ENCODE measurements at places on chromosomes 2 and 18. TPM values are rescaled to one million over a fixed set of nuclear protein-coding genes. Genes with fewer than 3 reads are reported as not detected.

DNA sequence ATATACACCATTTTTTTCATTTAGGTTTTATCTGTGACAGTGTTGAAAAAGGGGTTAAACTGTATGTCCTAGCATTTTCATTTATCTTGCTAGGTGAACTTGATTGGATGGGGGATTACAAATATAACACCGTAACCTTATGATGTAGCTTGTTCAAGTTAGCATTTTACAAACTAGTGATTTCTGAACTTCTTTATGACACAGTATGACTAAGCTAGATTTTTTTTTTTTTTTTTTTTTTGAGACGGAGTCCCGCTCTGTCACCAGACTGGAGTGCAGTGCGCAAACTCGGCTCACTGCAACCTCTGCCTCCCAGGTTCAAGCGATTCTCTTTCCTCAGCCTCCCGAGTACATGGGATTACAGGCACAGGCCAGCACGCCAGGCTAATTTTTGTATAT, 47.1 kb downstream of the KCMF1 start:
- DNase-seq = no peak

- DNase-seq = no peak
Measured at GRCh38 chr18:44464398-44465180, 216.1 kb upstream of the SETBP1 start.

DNA sequence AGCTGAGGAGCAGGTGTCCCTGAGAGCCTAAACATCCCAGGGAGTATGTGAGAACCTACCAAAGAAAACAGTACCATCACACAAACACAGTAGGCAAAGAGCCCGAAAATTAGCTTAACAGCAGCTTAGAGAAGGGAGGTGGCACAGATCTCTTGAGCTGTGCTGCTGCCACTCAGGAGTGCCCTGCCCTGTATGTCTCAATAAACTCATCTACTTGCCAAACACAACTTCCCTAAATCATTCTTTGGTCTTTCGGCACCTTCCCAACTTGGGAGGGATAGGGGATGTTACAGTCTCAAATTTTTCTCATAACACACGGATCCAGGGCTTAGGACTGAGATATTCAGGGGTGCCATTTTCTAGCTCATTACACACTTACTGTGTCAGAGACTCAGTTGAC, 45.3 kb upstream of the C1D start:
- DNase-seq = no peak

CSRNP3 gene
- 5.5 TPM for total RNA-seq

ACKR3 gene
- total RNA-seq = 49.4 TPM

CD8A gene
- total RNA-seq = 0.28 TPM

DNA sequence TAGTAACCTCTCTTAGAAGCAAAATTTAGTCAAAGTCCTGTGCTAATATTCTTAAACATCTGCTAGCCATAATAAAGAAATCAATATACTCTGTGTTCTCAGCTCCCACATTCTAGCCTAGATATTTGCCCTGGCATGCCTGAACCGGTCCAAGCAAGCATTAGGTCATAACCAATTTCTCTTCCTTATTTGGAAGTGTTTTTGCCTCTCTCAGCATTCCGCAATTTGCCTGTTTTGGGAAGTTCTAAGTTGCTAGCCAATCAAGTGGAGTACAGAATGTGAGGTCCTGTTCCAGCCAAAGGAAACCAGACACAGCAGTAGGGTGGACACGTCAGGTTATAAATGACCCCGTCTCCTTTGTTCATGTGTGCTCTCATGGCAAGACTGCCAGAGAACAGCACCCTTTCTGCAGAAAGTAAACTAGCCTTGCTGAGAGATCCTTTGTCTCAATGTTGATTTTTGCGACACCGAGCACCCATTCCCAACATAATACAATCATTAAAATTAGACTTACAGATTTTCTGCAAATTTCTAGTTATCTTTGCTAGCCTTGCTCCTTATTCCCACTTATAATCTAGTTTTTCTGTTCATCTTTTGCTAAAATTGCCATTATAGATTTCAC, 13.0 kb upstream of the SULT1C4 start:
- DNase-seq = no peak

Data from heart left ventricle (tissue), 16 donors.